ENCODE measurements at places on chromosomes 11 and 22.

DNA sequence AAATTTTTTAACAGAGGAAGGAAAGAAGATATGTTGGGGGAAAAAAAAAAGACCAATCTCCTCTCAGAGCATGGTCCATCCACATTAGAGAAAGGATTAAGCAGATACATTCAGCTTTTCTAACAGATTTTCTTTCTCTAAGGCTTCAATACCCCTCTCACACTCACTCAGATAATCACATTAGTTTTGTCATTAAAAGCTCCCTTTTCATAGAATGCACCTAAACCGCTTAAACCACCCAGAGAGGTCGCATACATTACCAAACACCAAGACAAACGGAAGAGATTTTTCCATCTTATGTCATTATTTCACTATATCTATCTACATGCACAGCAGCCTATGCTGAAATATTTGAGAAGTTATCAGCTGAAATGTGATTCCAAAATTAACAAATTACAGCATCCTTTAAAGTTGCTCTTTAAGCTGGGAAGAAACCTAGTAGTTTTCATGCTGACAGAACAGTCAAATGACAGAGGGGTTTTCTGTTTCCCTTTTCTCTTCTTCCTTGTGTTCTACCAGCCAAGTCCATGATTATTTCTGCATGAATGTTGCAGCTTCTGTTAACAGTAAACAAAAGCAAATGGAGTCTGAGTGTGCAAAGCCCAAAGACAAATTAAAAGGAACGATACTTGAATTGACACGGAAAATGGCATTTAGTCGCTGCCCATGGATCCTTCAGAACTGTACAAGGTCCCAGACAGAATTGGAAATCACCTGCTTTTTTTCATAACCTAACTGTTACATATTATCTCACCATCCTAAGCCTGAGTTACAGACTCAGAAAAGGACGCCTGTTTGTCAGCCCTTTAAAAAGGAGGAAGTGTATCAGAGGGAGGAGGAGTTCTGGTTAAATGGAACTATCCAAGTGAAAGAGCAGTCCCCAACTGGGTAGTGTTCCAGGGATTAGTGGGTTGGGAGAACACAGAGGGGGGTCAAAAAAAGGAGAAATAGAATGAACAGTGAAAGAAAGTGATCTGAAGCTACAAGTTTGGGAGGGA, 54.6 kb downstream of the PRCP start:
- no peak for DNase-seq

DNA sequence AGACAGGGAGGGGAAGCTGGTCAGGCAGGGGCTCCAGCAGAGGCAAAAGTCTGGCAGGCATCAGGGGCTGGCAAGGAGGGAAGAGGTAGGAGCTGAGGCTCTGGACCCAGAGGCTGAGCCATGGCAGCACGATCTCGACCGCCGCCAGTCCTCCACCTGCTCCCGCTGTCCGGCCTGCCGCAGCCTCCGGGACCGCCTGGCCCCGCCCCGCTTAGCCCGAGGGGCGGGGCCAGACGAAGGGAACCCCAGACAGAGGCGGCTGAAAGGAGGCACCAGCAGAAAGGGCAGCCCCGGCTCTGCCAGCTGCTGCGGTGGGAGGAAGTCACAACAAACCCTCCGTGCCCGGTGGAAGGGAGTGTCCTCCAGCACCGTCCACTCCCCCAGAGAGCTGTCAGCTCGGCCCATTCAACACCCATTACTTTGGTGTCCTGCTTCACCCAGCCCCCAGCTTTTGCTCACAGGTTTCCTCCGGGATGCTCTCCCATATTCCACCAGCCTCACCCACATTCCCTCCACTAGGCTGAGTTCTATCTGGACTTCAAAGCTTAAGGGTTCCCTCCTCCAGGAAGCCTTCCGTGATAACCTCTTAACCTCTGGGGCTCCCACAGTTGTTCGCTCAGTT, at the start of gene MFNG:
TSS of gene MFNG (minus strand) at position 161 of the 622 bp plus-strand sequence. CDS start 207 bp downstream, outside the sequence.
- peak; percentile 94 for DNase-seq

- no peak for DNase-seq
These were observed 67.1 kb downstream of the CCDC34 start for GRCh38 chr11:27295928-27296327.

DNA sequence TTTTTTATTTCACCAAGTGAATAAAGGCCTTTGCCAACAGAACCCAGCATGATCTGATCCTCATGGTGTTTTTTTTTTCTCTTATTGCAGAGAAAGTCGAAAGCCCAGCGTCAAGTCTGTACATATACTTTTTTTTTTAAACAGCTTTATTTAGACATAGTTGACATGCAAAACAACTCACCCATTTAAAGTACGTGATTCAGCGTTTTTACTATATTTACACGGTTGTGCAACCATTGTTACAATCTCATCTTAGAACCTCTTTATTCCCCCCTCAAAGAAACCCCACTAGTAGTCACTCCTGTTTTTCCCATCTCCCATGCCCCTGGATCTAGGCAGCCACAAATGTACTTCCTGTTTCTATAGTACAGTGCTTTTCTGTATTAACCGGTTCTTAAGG, 20.6 kb upstream of the AP1B1 start:
- peak; percentile 49 for DNase-seq

DNA sequence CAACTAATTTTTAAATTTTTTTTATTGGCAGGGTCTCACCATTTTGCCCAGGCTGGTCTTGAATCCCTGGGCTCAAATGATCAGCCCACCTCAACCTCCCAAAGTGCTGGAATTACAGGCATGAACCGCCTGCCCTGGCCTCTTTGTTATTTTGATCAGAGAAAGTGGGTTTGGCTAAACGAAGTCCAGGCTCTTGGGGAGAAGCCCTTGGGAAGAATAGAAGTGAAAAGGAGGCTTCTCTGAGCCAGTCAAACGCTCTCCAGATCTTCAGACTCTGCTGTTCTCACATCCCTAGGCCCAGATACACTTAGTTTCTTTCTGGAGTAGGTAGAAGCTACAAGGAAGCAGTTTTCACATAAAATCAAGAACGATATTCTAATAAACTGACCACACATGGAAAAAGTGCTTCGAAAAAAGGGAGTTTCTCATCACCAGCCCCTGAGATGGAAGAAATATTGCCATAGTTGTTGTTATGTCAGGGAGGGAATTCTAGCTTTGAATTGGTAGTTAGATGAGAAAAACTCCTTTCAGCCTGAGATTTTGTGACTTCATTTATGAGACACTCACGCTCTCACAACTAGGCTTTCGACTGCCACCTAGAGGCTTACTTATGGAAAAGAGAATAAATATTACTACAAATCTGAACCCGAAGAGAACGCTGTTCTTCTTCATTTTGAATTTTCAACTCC, 41.7 kb upstream of the AQP11 start:
- DNase-seq: peak; percentile 85

DNA sequence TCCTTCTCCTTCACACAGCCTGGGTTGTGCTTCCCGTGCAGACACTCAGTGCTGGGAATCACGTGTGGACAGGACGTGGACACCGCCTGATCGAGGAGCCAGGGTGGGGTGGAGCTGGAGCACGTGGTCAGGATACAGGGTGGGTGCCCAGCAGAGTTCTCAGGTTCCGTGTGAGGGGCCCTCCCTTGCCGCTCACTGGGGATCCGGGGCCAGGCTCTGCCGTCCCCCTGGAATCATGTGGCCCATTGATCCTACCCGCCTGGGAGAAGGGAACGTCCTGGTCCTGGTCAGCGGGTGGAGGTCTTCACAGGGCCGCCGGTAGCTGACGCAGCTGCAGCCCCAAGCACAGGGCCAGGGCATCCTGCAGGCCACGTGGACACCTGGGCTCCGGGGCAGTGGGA, 397.7 kb downstream of the TBC1D22A start:
- DNase-seq: no peak

DNA sequence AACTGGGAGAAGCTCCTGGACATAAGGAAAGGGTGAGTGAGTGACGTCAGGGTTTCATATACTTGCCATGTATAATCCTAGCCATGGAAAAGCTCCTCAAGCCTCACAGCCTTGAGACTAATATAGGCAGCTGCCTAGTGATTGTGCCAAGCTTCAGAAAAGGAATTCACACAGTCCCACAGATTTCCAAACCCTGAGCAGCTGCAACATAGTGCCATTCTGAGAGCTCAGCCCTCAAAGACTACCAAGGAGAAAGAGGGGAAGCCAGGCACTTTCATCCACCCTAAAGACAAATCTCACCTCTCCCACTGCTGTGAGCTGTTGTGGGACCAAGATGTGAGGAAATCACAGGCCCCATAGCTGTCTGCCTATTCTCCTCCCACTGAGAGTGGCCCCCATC, 707.9 kb upstream of the ANO5 start:
- DNase-seq: no peak

GRCh38 chr22:27028093-27028492, 370.7 kb downstream of the MIAT start:
- DNase-seq: no peak

- DNase-seq: no peak
These were observed 138.6 kb upstream of the ARHGAP20 start for GRCh38 chr11:110850846-110851245.

DNA sequence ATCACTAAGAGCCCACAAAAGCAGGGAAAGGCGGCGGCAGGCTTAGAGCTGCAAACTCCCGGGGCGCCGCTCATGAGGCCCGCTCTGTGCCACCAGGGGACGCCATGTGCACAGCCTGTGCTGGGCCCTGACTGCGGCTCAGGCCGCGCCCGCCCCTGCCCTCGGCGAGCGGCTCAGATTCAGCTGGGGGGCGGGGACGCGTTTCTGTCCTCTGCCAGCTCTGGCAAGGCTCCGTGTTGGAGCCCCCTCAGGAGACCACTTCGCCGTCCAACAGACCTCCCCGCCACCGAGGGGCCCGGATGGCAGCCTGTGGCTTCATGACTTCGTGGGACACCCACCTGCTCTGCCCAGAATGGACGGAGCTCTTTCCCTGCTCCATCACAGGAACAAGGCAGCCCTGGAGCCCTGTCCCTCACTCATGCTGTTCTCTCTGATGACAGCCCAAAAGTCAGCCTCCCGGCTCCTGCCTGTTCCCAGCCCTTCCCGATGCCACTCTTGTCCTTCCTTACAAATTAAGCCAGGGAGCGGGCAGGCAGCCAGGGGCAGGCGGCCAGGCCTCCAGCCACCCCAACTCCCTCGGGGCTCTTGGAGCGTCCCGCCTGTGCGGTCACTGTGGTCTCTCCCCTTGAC, 69.1 kb downstream of the NAT10 start:
- peak; percentile 88 for DNase-seq

GRCh38 chr11:19838994-19839768, 126.5 kb downstream of the NAV2 start:
- DNase-seq: no peak

DNA sequence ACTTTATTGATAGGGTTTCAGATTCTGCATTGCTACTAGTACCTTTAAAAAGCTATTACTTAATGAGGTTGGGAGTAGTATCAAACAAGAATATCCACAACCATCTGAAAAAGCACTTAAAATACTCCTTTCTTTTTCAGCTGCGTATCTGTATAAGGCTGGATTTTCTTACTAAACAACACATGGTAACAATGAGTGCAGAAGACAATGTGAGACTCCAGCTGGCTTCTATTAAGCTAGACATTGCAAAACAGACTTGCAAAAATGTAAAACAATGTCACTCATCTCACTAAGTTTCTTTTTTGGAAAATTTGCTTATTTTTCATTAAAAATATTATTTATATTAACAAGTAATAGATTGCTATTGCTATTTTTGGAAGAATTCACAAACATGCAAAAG, 132.6 kb downstream of the WNT11 start:
- DNase-seq: no peak

- no peak for DNase-seq
These were observed 46.2 kb downstream of the DEPDC5 start for GRCh38 chr22:31800065-31800464.

- DNase-seq: peak; percentile 98
These were observed at the start of gene PEX26 for GRCh38 chr22:18077639-18078328. PEX26 (plus strand) TSS chr22:18077990; CDS start chr22:18078377, 387 bp downstream.

DNA sequence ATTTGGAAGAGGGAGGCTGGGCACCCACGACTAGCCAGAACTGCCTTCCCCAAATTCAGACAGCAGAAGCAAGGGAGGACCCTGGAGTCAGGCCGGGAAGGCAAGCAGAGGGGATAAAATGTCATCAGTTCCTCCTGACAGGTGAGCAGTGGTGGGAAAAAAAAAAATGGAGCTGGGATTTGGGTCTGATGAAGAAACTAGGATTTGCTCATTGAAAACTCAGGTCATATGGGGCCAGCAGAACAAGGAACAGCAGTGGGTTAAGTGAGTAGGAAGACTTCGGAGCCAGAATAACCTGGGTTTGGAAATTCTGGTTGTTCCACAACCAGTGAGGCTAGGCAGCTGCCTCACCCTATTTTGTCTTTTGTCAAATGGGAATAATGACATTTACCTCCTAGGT, 28.9 kb upstream of the DRD2 start:
- no peak for DNase-seq

DNA sequence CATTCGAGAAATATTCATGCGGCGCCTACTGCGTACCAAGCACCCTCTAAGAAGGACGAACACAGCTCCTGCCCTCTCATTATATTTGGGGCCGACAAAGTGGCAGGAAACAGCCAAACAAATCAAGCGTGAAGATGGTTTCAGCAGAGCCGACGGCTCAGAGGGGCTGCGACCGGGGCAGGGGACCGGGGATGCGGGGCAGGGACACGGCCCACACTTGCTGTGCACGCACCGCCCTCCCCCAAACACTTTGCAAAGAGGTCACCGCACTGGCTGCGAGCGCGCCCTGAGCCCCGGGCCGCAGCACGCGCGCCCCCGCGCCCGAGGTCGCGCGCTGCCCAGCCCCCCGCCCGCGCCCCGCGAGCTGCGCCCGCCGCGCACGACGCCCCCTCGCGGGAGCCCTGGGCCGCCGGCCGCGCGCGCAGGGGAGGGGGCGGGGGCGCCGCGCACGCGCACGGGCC, 255 bp upstream of the SYNGR1 start:
- peak; percentile 88 for DNase-seq

- DNase-seq: peak; percentile 31
These were observed 12.7 kb upstream of the SNX32 start for GRCh38 chr11:65821107-65821506.

DNA sequence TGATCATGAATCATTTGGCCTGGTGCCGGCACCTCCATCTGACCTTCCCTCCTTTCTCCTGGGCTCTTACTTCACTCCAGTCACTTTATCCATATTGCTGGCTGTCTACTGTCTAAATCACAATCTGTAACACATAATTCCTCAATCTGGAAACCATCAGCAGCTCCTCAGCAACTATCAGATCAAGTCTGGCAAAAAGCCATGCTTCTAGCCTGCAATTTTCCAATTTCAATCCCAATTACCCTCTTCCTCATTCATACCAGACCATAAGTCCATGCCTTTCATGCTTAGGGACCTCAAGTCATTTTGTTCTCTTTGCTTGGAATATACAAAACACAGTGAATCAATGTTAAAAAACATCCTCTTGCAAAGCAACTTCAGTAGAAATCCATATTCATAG, 882.8 kb upstream of the ANO3 start:
- no peak for DNase-seq
